ENCODE measurements at places on chromosomes 5 and 9. TPM values are rescaled to one million over a fixed set of nuclear protein-coding genes. Genes with fewer than 3 reads are reported as not detected.

Gene PCDHB15
- total RNA-seq: 0.82 TPM

Gene BAAT
- total RNA-seq: not detected

Gene ZDHHC11
- total RNA-seq: 0.98 TPM

Gene ADGRV1
- not detected for total RNA-seq

Gene PTCH1
- 6.8 TPM for total RNA-seq

Gene DMRT3
- 0.44 TPM for total RNA-seq

Gene KLHL3
- 3.1 TPM for total RNA-seq

Gene PCDHGA1
- under 0.01 TPM for total RNA-seq

Measured in subcutaneous adipose tissue (tissue), 4 donors.